ENCODE measurements at places on chromosomes 1 and 21. TPM values are rescaled to one million over a fixed set of nuclear protein-coding genes. Genes with fewer than 3 reads are reported as not detected.

- no peaks in the 10 kb centered on the region for H3K36me3 ChIP-seq
- DNase-seq, result peak; percentile 88
- H3K4me1 ChIP-seq, result no peaks in the 10 kb centered on the region
- no peak overlapping the region for H3K27ac ChIP-seq
Observed at GRCh38 chr1:156706657-156707416, 1.5 kb upstream of the CRABP2 start.

DHRS3 gene
- 325 TPM for total RNA-seq

BMP8A gene
- total RNA-seq, result not detected

- DNase-seq, result no peak
- H3K4me1 ChIP-seq, result no peaks in the 10 kb centered on the region
- H3K4me3 ChIP-seq, result no peak overlapping the region
- H3K27me3 ChIP-seq, result no peaks in the 10 kb centered on the region
Observed at GRCh38 chr1:54972436-54972835, 8.0 kb upstream of the TMEM61 start.

KCNT2 gene
- total RNA-seq, result 18.8 TPM

VAV3 gene
- total RNA-seq, result 8.8 TPM

GRCh38 chr1:107788206-107789202 is 176.5 kb downstream of the VAV3 start:
- no peak for DNase-seq
- no peak overlapping the region for H3K4me3 ChIP-seq
- no peaks in the 10 kb centered on the region for H3K4me1 ChIP-seq
- no peaks in the 10 kb centered on the region for H3K36me3 ChIP-seq
- no peak overlapping the region for H3K27ac ChIP-seq
